ENCODE measurements at places on chromosomes 5 and 9. TPM values are rescaled to one million over a fixed set of nuclear protein-coding genes. Genes with fewer than 3 reads are reported as not detected.

NUTM2G gene
- not detected for total RNA-seq

DMRT2 gene
- not detected for total RNA-seq

PAXX gene
- total RNA-seq: 72.0 TPM

SLC46A2 gene
- not detected for total RNA-seq

CDKN2B-AS1 gene
- not detected for total RNA-seq

C9orf50 gene
- not detected for total RNA-seq

PCDHGB2 gene
- total RNA-seq: 0.09 TPM

ARHGEF39 gene
- total RNA-seq: 18.4 TPM

HSD17B3 gene
- total RNA-seq: 0.31 TPM

IL31RA gene
- 1.8 TPM for total RNA-seq

GFI1B gene
- total RNA-seq: 0.15 TPM

GRIN3A gene
- not detected for total RNA-seq

OR1Q1 gene
- total RNA-seq: not detected

GRIN1 gene
- total RNA-seq: 0.34 TPM

SLC6A19 gene
- total RNA-seq: not detected

PCDHGA3 gene
- total RNA-seq: 0.02 TPM

SPATA6L gene
- 2.1 TPM for total RNA-seq

OTP gene
- total RNA-seq: 0.08 TPM

MAMDC2 gene
- 0.20 TPM for total RNA-seq

CCDC183 gene
- 0.10 TPM for total RNA-seq

KIF24 gene
- total RNA-seq: 4.1 TPM

PLPPR1 gene
- not detected for total RNA-seq

OLFM1 gene
- 11.5 TPM for total RNA-seq

PCDHA11 gene
- total RNA-seq: 0.07 TPM

DDX4 gene
- not detected for total RNA-seq

OBP2B gene
- not detected for total RNA-seq

FSD1L gene
- total RNA-seq: 3.2 TPM

IL13 gene
- not detected for total RNA-seq

NDUFAF2 gene
- total RNA-seq: 78.1 TPM

IFNW1 gene
- not detected for total RNA-seq

EXOC3 gene
- 32.2 TPM for total RNA-seq

SOWAHA gene
- 0.15 TPM for total RNA-seq

DIPK1B gene
- total RNA-seq: 8.9 TPM

SCAI gene
- 0.78 TPM for total RNA-seq

SARDH gene
- total RNA-seq: not detected

COL23A1 gene
- not detected for total RNA-seq

Data from A549 treated with DMSO at 1 μM for 4 hours (cell line).